ENCODE measurements at places on chromosomes 1 and 21. TPM values are rescaled to one million over a fixed set of nuclear protein-coding genes. Genes with fewer than 3 reads are reported as not detected.

The GUK1 gene
- 247 TPM for total RNA-seq

The TMEM79 gene
- 9.4 TPM for total RNA-seq

The IRF6 gene
- total RNA-seq, result not detected

The OLIG2 gene
- not detected for total RNA-seq

The DENND1B gene
- 55.9 TPM for total RNA-seq

The ACTRT2 gene
- not detected for total RNA-seq

The HECTD3 gene
- 35.0 TPM for total RNA-seq

The MRPS6 gene
- total RNA-seq, result 75.8 TPM

The LCE3C gene
- not detected for total RNA-seq

The RIIAD1 gene
- not detected for total RNA-seq

The LDLRAD1 gene
- total RNA-seq, result not detected

The BLACAT1 gene
- not detected for total RNA-seq

The FBXO2 gene
- 0.59 TPM for total RNA-seq

The RAD54L gene
- total RNA-seq, result 47.1 TPM

The PRMT2 gene
- total RNA-seq, result 92.2 TPM

The PLEKHA6 gene
- total RNA-seq, result 0.23 TPM

All from T-helper 2 cell treated with Interferon-gamma antibody and Interleukin-4, amounts not matched to agents 100 ng/mL and 5 ng/mL, for 36 hours (primary cell).